ENCODE measurements at places on chromosomes 5 and 9.

DNA sequence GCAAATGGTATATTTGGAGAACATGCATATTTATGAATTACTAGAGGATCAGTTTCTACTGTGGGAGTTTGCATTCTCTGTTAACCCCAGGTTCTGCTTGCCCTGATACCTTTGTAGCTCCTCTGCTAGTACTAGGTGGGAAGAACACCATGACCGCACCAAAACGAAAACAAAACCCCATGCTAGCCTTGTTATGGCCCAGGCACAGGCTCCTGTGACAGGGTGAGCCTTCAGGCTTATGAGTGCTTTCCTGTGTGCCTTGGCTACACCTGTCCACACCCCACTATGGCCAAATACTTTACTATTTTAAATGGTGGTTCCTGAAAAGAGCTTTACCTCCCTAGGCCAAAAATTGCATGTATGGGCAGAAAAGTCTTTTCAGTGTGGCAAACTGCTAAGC is 94.8 kb downstream of the PPIC start:
- no peak for DNase-seq

- no peak for DNase-seq
These were observed 99.4 kb downstream of the DRD1 start for GRCh38 chr5:175344331-175345195.

- DNase-seq, result no peak
These were observed 18.4 kb upstream of the ERGIC1 start for GRCh38 chr5:172815631-172816030.

DNA sequence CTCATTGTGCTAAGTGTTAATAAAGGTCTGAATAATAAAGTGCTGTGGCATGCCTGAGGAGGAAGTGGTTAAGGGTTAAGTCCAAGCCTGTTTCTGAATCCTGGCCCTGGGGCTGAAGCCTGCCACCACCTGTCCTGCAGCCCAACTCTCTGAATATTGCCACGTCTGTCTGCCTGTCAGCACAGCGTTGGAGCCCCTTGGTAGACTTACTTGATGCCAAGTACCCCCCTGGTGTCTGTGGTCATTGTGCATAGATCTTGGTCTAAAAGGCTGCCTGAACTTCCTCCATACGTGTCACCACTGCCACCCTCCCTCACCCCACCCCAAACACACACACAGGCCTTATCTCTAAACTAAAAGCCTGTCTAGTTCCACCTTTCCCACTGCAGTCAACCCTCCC is 35.4 kb upstream of the SLC2A8 start:
- DNase-seq, result no peak

DNA sequence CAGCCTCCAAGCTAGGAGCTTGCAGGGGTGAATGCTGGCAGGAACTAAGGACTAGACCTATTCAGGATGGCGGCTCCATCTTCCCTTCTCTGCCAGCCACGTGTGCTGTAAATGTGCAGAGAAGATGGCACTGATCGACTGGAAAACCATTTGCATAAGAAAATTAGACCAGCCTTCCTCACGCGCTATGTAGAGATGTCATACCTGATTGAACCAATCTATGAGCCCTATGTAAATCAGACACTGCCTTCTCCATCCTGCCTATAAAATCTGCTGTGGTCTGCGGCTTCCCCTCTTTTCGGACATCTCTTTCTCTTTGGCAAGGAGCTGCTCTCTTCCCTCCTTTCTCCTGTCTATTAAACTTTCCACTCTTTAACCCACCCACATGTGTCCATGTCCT is 91.6 kb downstream of the NPR3 start:
- DNase-seq, result no peak

- no peak for DNase-seq
These were observed 132.6 kb downstream of the SPOCK1 start for GRCh38 chr5:137366526-137366925.

DNA sequence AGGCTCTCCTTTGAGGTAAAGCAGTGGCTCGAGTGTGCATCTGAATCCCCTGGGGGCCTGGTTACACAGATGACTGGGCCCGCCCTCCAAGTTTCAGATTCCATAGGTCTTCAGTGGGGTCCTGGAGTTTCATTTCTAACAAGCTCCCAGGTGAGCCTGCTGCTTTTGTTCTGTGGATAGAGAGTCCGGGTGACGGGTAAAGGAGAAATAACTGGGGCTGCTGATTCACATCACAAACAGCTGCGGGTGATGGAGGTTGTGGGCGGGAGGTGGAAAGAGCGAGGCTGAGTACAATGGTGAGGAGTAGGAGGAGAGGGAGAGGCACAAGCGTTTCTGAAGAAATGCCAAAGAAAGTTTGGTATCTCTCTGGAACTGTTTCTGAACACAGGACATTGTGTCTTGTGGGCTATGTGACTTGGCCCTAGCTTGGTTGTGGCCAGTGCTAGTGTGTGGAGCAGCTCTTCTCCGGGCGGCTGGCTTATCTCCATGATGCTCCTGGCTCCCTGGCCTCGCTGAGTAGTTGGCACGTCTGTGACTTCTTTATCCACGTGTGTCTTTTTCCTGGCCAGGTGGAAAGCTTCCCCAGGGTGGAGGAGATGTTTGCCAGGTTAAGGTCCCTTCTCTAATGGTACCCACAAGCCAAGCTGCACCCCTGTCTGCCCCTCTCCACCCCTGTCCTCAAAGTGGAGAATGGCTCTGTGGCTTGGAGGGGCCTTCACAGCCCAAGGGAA is 61.7 kb downstream of the HSPA4 start:
- DNase-seq, result no peak
